ENCODE measurements at places on chromosomes 4 and X.

GRCh38 chr4:65968831-65969558 is 298.7 kb upstream of the EPHA5 start:
- DNase-seq = no peak

GRCh38 chr4:87088186-87088585 is 132.2 kb downstream of the KLHL8 start:
- DNase-seq = no peak

DNA sequence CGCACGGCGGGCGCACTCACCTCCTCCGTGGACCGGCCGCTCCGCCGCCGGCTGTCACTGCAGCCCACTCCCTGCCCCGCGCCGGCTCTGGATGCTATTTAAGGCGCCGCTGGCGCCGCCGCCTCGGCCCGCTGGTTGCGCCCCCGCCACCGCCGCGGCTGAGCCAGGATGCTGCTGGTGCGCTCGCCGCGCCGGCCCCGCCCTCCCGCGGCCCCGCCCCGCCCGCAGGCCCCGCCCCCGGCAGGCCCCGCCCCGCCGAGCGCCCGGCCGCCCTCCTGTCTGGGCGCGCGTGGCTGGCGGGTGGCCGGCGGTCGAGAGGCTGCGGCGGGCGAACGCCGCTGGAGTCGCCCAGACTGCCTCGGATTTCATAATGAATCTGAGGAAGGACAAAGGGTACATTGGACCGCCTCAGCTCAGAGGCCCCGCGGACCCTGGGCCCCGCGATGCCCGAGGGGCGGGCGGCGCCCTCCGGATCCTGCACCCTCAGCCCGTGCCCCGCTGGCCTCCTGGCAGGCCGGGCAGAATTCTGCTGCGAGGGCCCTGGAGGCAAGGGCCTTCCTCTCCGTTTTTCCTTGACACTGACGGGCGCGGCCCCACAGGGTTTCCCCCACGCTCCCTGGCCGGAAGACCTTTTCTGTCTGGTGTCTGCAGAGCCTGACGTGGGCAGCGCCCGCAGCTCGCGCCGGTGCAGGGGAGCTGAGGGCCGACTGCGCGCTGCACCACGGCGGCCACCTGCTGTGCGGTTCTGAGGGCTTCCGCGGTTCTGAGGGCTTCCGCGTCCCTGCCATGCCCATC is at the start of gene ACSL1:
Gene ACSL1, minus strand, starts transcription at position 73 of the 795 bp plus-strand sequence. CDS start 22,454 bp downstream, outside the sequence.
- peak; percentile 58 for DNase-seq

DNA sequence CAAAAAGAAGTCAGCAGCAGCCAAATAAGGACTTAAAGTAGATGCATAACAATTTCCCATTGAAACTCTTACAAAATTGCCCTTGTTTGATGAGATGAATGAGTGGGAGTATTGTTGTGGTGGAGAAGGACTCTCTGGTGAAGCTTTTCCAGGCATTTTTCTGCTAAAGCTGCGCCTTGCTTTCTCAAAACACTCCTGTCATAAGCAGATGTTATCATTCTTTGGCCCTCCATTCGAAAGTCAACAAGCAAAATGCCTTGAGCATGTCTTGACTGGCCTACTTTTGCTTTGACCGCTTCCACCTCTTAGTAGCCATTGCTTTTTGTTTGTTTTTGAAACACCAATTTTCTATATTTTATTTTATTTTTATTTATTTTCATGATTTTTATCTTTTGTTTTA is 340.9 kb upstream of the FGF13 start:
- no peak for DNase-seq

DNA sequence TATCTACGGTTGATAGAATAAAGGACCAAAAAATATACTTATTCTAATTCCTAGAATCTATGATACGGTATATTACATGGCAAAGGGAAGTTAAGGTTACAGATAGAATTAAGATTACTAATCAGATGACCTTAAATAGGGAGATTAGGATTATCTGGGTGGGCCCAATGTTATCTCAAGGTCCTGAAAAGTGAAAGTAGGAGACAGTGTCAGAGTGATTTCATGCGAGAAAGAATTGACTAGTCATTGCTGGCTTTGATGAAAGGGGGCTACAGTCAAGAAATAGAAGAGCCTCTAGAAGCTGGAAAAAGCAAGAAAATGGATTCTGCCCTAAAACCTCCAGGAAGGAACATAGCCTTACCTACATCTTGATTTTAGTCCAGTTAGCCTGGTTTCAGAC is 176.9 kb upstream of the PPP1R2C start:
- no peak for DNase-seq

DNA sequence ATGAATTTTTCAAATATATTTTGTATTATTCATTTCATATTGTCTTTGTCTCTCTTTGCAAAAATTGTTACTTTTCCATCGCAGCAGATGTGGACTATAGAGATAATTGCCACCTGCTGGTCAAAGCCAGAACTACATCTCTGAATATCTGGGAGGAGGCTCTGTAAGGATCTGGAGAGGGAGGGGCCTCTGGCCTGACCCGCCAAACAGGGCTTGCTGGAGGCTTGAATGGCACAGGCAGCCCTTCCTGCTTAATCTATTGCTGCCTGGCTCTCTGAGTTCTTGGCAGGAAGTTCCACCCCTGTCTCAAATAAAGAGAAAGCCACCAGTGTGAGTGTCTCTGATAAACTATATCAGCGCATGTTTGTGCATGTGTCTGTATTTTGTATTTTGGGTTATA is 132.4 kb downstream of the ZMAT1 start:
- peak; percentile 52 for DNase-seq

DNA sequence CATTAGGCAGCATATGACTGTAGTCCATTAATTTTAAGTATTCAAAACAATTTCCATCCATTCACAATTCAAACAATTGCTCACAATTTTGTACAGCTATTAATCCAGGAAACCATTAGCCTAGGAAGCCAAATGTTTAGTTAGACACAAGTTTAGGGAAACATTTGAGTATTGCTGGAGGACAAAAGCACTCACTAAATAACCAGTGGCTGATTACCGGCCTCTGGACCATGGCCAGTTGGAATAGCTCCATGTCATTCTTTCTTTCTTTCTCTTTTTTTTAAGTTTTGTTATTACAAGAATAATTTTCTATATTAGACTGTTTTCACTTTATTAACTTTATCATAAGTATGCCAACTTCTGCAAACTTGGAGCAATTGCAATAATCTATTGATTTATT is 31.3 kb downstream of the TRIML2 start:
- no peak for DNase-seq

DNA sequence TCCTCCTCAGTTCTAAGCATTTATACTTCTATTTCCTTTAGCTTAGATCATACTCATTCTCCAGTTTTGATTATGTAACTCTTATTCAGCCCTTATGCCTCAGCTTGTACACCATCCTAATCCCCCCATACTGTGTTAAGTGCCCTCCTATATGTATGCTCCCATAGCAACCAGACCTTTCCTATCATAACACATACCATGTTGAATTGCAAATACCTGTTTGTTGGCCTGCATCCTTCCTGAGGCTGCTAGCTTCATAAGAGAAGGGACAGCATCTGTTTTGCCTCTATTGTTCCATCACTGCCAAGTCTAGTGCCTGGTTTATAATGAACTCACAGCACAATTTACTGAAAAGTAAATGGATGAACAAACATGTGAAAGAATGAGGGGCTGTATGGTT is 443.7 kb downstream of the CENPC start:
- DNase-seq = no peak

- no peak for DNase-seq
These were observed 51.0 kb upstream of the CDKN2AIP start for GRCh38 chr4:183393446-183393845.

GRCh38 chr4:127229855-127230608 is 402.7 kb upstream of the INTU start:
- DNase-seq = no peak

DNA sequence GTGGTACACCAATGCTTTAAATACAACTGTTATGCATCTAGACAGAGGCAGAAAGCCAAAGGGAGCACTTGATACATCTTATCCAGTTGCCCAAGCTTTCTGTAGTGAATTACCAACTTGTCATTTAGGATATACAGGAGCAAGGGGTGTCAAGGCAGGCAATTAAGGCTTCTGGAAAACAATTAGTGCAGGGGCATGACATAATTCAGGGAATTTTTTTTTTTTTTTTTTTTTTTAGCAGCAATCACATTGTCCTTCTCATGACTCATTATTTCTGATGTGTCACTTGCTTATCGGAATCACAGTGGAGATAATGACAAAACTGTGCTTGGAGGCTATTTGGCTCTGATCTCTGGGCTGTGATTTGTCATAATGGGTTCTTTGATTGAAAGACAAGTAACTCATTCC is 259.5 kb downstream of the ARHGAP24 start:
- DNase-seq = no peak

- no peak for DNase-seq
These were observed 10.6 kb downstream of the FAM9B start for GRCh38 chrX:9023293-9023692.

DNA sequence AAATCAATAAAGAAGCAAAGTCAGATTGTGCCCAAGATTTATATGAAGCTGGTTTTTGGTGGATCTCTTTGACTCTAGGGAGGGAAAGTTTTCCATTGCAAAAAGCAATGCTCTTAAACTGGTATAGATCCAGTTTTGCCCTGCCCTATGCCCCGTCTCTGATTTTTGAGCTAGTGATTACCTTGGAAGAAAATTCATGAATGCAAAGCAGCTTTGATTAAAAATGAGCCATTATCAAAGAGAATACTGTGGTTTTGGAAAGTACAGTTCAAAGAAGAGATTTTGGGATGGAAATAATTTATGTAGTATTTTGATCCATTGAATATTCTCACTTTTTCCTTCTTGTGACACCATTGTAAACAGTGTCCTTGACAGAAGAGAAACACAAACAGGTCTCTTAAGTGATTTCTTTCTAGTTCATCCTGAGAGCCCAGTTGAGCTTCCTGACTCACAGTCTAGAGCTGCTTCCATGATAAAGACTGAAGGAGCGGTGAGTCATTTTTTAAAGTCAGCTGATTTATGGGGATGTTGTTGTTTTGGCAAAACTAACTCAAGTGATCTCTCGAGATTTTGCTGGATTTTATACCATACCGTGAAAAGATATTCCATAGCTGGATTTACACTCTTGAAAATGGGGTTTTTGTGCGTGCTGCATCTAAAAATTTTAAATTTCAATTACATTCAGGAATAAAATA is 76.7 kb downstream of the AFF1 start:
- DNase-seq = no peak

DNA sequence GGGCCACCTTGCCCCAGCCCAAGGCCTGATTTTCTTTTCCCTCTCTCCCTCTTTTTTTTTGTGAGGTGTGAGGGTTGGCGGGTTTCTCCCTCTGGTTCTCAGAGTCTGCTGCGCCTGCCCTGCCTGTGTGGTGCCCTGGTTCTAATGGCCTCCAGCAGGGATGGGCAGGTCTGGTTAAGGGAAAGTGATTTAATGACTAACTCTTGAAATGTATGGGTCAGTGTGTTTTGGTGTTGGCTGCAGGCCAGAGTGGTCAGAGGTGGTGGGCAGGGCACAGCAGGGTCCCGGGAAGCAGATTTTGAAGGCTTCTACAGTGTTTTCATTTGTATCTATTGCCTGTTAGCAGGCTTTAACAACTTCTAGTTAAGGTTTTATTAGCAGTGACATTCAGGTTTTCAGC is 39.0 kb downstream of the JADE1 start:
- no peak for DNase-seq

- DNase-seq = no peak
These were observed 32.9 kb downstream of the RAI2 start for GRCh38 chrX:17828171-17828570.

DNA sequence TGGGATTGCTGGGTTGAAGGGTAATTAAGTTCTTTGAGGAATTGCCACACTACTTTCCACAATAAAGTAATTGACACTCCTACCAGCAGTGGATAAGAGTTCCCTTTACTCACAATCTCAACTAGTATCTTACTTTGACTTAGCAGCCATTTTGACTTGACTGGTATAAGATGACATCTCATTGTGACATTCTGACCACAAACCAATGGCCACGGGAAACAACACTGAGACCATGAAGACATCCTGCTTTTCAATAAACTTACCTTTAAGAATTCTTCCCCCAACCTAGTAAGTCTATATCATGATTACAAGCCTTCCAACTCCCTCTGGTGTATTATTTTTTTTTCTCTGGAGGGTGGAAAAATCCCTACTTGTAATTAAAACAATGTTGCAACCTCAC is 66.9 kb upstream of the WDR1 start:
- no peak for DNase-seq

GRCh38 chrX:10171249-10171648 is 14.5 kb downstream of the CLCN4 start:
- DNase-seq = no peak

DNA sequence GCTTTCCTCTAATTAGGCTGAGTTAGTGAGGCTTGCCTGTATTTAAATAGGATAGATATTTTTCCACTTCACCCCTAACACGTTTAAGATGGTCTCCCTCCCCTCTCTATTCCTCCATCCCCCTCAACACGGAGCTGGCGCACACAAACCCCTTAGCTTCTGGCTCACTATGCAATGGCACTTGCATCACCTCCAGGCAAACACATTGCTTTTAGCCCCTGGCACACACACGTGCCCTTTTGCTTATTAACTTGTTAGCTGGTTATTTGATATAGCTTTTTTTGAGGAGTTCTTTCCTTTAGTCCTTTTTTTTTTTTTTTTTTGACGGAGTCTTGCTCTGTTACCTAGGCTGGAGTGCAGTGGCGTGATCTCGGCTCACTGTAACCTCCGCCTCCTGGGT is 94.3 kb downstream of the HDAC8 start:
- no peak for DNase-seq

DNA sequence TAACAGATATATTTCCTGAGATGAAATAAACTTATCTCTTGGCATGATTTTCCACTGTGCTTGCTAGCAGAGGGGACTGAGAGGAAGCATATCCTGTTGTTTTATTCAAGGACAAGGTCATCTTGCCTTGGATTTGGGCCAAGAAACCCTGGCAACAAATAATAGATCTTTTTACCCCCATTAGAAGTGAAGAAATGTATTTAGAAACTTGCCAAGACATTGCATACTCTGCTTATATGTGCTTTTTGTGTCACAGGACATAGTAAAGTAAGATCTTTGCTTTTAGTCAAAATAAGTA is 170.2 kb downstream of the RAPGEF2 start:
- DNase-seq = no peak

- no peak for DNase-seq
These were observed 36.6 kb upstream of the MBTPS2 start for GRCh38 chrX:21802839-21803238.

Data from central memory CD8-positive, alpha-beta T cell (primary cell).